ENCODE measurements at places on chromosomes 7 and 10.

- no peak for DNase-seq
Measured at GRCh38 chr10:69908124-69908523, 106.4 kb downstream of the COL13A1 start.

- DNase-seq, result peak; percentile 32
Measured at GRCh38 chr7:18125476-18125875, 97.8 kb upstream of the PRPS1L1 start.

DNA sequence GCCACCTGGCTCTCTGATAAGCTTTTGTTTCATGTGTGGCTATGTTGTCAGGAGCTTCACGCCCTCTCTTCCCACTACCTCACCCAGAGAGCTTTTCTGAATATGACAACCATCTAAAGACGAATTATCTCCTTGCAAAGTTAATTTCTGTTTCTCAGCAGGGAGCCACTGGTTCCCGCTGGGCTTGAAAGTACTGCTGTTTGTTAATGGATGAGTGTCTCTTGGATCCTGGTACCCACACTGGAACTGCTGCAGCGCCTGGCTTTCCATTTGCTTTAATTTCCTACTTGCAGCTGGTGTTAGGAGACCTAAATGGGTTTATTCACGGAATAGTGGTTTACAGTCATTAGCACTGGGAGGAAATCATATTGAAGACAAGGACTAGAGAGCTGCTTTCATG, 267.9 kb upstream of the LRGUK start:
- no peak for DNase-seq

- peak; percentile 8 for DNase-seq
Measured at GRCh38 chr10:8275911-8276310, 221.4 kb downstream of the GATA3 start.

GRCh38 chr10:129866894-129867293, 97.2 kb downstream of the EBF3 start:
- DNase-seq, result no peak

GRCh38 chr10:102965311-102965851, 47.3 kb downstream of the CNNM2 start:
- no peak for DNase-seq

DNA sequence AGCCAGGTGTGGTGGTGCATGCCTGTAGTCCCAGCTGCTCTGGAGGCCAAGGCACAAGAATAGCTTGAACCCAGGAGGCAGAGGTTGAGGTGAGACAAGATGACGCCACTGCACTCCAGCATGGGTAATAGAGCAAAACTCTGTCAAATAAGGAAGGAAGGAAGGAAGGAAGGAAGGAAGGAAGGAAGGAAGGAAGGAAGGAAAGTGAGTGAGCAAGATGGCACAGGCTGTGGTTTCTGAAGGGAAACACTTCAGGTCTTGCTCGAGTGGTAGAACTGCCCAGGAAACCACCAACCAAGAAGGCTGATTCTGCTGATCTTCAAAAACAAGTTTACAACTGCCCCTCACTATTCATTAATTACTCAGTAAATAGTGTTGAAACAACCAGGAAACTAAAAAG, 45.2 kb downstream of the EZH2 start:
- no peak for DNase-seq
